IPS DF 19.7 (cell line): ENCODE measurements at places on chromosomes 5 and 9.

GRCh38 chr9:116499434-116499833, 187.7 kb upstream of the TRIM32 start:
- DNase-seq, result no peak

- no peak for DNase-seq
These were observed 35.5 kb upstream of the B4GALT1 start for GRCh38 chr9:33202552-33203201.

- DNase-seq, result no peak
These were observed 13.1 kb downstream of the PROP1 start for GRCh38 chr5:177982956-177983355.

DNA sequence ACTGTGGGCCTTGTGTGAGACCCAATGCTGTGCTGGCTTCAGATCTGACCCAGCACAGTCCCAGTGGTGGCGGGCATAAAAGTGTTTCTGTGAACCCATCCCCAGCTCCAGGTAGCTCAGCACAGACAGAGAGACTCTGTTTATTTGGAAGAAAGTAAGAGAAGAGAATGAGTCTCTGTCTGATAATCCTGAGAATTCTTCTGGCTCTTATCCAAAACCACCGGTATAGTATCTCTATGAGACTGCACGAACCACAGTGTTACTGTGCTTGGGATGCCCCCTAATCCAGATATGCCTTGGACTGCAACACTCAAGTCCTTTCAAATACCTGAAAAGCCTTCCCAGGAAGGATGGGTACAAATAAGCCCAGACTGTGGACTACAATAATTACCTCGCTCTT, 1660.8 kb upstream of the ACO1 start:
- DNase-seq, result no peak

DNA sequence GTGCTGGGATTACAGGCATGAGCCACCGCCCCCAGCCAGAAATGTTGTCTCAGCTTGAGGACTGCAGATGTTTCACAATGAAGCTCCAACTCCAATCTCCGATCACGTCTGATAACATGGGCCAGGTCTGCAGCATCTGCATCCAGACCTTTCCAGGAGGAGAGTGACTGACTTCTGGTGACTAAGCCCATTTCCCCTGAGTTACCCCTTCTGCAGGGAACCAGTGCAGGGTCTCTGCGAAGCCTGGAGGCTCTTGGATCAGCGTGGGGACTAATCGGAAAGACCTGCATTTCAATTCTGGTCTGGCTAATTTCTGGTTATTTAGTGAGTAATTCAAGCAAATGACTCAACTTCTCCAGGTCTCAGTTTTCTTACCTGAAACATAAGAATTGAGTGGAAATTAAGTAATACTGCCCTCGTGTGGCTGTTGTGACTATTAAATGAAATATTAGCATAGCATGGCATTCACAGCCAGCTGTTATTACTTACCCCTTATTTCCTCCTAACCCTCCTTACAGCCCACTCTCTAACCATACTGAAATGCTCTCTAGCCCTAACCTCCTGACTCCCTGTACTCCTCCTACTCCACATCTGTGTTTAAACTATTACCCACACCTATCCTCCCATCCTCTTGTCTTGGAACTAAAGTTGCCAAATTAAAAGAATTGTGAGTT, 2.2 kb upstream of the GNPDA1 start:
- no peak for DNase-seq

GRCh38 chr9:38376021-38376670, 16.4 kb upstream of the ALDH1B1 start:
- DNase-seq, result no peak

- no peak for DNase-seq
These were observed 22.4 kb downstream of the PHF2 start for GRCh38 chr9:93598647-93599241.

GRCh38 chr5:68196876-68197275, 18.7 kb upstream of the PIK3R1 start:
- DNase-seq, result no peak

GRCh38 chr5:173265433-173265832, 30.4 kb upstream of the NKX2-5 start:
- DNase-seq, result no peak

GRCh38 chr9:17045381-17045940, 89.4 kb upstream of the CNTLN start:
- DNase-seq, result no peak

DNA sequence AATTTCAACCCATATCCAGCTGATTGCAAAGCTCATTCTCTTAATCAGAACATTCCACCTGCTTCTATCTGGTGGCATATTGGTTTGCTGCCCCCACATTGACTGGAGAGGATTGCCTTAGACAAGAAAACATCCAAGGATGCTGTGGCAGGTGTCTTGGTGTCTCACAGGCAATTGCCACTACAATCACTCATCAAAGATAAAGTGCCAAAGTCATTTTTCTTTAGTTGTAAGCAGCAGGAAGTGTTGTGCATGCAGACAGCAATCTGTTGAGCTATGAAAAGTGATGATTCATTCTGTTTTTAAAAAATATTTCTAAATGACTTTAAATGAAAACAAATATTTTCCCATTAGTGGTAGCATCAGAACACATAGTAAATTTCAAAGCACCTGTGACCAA, 53.9 kb downstream of the CDH6 start:
- DNase-seq, result no peak

- no peak for DNase-seq
These were observed 25.8 kb downstream of the FBXW2 start for GRCh38 chr9:120767451-120767850.

- DNase-seq, result no peak
These were observed 232.1 kb downstream of the SH3GL2 start for GRCh38 chr9:17810728-17811571.

- DNase-seq, result no peak
These were observed 320.7 kb downstream of the ASTN2 start for GRCh38 chr9:117093891-117094844.

DNA sequence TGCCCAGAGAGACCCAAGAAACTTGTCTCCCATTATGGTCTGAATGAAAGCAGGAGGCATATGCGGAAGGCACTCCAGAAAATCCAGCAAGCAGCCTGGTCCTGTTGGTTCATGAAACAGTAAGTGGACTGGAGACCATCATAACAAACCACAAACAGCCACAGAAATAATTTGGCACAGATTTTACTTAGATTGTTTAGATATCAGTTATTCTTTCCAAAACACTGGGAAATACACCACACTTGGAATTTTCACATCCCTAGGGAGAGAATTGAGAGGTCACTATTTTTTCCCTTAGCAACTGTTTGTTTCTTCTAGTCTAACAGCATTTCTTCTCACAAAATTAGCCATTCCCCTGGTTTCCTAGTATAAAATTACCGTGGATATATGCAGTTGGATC, 300.8 kb downstream of the OSTF1 start:
- DNase-seq, result no peak

- no peak for DNase-seq
These were observed 57.6 kb downstream of the SPOCK1 start for GRCh38 chr5:137441476-137441875.

- DNase-seq, result no peak
These were observed 50.9 kb upstream of the PHYKPL start for GRCh38 chr5:178283520-178283919.

- DNase-seq, result no peak
These were observed 418.0 kb downstream of the SPATA31D1 start for GRCh38 chr9:82406456-82407085.
